ENCODE measurements at places on chromosomes 16 and 17.

DNA sequence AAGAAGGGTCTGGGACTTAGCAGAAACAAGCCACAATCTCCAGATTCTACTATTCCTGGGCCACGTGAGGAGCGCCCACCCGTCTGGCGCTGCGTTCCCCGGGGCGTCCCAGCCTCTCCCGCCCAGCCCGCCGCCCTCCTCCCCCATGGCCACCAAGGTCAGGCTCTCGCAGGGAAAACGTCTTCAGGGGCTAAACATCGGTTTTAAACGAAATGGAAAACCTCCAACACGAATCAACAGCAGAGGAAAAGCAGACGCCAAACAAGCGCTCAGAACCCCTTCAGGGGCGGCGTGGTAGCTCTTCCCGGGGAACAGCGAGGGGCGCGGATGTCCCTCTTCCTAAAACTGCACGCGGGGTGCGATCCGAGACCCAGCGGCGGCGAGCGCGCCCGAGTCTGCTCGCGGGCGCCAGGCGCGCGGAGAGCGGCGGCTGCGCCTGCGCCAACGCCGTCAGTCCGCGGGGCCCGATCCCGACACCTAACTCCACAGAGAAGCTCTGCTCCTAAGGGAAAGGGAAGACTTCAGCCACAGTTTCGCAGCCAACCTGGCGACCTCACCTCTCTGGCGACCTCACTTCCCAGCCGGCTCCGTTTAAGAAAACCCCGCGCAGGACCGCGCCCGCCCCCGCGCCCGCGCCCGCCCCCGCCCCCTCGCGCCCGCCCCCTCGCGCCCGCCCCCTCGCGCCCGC is 505 bp upstream of the COG1 start:
- DNase-seq = peak; percentile 52

DNA sequence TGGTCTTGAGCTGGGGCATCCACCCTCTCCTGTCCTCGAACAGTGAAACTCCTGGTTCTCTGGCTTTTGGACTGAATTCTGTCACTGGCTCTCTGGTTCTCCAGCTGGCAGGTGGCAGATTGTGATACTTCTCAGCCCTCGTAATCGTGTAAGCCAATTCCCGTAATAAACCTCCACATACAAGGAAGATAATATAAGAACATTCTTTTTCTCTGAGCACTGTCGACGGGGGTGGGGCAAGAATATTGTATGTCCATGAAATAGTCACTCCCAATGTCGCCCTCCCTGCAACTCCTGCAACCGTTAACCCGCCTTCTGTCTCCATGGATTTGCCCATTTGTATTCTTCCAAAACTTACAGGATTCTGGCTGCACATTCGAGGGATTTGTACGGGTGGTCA is 39.2 kb upstream of the RPH3AL start:
- no peak for DNase-seq

DNA sequence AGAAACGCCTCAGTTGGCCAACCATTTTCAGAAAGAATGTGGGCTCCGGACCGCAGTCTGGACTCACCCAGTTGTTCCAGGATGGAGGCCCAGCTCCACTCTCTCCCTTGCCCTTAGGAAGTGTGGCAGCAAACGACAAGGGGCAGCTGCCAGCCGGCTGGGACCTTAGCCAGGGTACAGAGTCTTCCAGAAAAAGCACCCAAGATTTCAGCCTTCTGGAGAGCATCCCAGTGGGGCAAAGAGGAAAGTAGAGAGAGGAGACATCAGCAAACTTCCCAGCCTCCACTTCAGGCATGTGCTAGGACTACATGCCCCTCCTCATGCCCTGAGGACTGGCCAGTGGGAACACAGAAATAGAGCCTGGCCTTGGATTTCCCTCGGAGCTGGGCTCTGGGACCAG is 56.8 kb upstream of the SCNN1B start:
- DNase-seq = no peak

DNA sequence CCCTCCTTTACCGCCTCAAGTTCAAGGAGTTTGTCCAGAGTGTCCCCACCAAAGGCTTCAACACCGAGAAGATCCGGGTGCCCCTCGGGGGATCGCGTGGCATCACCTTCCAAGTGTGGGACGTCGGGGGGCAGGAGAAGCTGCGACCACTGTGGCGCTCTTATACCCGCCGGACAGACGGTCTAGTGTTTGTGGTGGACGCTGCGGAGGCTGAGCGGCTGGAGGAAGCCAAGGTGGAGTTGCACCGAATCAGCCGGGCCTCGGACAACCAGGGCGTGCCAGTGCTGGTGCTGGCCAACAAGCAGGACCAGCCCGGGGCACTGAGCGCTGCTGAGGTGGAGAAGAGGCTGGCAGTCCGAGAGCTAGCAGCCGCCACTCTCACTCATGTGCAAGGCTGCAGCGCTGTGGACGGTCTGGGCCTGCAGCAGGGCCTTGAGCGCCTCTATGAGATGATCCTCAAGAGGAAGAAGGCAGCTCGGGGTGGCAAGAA is 1.1 kb downstream of the ARL4D start:
- DNase-seq = no peak

DNA sequence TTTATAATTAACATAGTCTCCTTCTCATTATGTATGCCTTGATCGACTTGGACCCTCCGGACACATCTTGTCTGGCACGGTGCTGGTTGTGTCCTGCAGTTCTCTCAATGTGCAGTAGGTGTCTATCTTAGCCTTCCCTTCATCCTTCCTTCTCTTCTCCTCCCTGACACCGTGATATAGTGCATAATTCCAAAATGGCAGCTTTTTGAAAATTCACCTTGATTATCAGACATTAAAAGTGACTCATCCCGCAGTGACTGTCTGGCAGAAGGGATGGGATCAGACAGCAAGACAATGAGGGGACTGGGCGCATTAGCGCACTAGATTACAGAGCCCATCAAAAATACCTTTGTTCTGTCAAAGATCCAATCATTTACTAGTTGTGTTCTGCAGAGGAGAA is 70.0 kb upstream of the PMFBP1 start:
- DNase-seq = no peak

GRCh38 chr17:4942760-4943508 is 2.9 kb downstream of the RNF167 start:
- DNase-seq = no peak

DNA sequence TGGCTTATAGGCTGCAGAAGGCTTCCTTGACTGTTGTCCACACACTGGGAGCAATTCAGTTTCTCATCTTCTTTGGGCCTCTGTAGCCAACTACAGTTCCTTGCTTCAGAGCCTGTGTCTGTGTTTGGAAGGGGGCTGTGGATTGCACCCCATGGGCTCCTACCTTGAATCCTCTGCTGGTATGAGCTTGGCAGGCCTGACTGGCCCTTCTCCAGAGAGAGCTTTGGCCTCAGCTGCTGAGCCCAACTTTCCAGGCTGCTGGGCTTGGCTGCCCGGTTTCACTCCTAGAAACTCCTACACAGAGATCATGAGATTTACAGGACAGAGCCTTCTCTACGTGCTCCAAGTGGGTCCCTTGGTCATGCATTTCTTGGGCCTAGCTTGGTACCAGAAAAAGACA is 354.4 kb downstream of the SNX29 start:
- DNase-seq = no peak

GRCh38 chr16:87384162-87384874 is 742 bp upstream of the FBXO31 start:
- no peak for DNase-seq

Measured in activated CD4-positive, alpha-beta T cell treated with anti-CD3 and anti-CD28 coated beads, Interleukin-2, amount 50 U/mL, for 1 hour (primary cell).